GM03348 (cell line): ENCODE measurements at places on chromosomes 6 and 20.

GRCh38 chr6:5205877-5206850 lies 54.6 kb downstream of the LYRM4 start:
- peak; percentile 72 for DNase-seq

DNA sequence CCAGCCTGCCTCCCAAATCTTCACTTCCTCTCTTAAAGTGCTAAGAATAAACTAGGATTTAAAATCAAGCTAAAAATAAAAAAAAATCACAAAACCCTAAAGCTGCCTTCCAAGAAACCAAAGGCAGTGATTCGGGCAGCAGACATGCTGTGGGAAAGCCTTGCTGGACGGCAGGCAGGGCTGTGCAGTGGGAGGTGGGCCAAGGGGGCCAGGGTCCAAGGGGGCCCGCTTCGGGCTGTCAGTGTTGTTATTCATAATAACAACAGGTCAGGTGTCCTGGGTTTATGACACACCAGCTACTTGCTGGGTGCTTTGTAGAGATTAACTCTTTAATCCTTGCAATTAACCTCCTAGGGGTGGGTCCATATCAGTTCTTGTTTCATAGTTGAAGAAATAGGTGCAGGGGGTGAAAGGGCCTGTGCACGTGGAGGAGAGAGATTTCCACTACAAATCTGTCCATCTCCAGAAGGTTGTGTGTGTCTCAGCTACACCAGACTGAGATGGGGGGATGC lies 40.4 kb downstream of the CD40 start:
- DNase-seq: no peak

DNA sequence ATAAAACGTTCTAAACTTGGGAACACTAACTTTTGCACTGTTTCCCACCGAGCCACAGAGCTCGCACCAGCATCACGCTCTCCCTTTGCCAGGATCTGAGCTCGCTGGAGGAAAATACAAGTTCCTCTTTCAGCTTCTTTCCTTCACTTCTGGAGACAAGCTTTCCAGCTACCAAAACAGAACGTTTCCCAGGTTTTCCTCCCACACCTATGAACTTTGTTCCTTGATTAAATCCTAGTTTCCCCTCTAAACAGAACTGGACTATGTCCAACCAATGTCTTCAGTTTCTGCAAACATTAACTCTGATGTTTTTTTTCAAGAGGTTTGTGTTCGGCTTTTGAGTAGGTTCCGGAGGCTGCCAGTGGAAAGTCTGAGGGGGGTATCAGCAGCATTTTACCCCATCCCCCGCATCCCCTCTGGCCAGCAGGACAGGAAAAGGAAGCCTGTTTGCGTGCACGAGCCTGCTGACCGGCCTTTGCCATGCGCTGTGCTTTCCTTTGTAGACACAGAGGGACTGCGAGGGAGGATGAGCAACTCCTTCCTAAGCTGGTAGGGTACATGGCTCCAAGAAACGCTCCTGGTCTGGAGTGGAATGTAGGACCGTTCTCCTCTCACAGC lies 135.5 kb downstream of the LY86 start:
- DNase-seq: peak; percentile 73

- no peak for DNase-seq
Observed at GRCh38 chr6:148455225-148455624, 112.6 kb downstream of the SASH1 start.

- no peak for DNase-seq
Observed at GRCh38 chr6:49530141-49530776, 20.2 kb upstream of the C6orf141 start.

DNA sequence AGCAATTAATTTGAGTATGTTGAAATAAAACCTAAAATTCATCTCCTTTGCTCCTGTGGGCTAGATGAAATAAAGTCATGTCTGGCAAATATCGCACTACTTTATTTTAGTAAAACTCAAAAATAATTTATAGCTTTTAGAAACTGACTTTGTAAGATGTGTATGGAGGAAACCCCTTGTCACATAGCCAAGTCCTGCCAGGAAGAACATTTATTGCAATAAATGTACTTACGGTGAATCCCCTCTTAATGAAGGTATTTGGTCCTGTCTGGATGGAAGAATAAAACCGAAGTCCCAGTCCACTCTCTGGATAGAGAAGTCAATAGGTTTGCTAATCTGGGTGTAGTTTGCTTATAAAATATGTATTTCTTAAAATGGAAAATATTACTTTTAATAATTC lies 1226.8 kb upstream of the MAP3K7 start:
- no peak for DNase-seq

GRCh38 chr20:1334761-1335160 lies 5.8 kb upstream of the SDCBP2 start:
- no peak for DNase-seq

- DNase-seq: no peak
Observed at GRCh38 chr6:168242940-168243225, 76.7 kb downstream of the DACT2 start.

DNA sequence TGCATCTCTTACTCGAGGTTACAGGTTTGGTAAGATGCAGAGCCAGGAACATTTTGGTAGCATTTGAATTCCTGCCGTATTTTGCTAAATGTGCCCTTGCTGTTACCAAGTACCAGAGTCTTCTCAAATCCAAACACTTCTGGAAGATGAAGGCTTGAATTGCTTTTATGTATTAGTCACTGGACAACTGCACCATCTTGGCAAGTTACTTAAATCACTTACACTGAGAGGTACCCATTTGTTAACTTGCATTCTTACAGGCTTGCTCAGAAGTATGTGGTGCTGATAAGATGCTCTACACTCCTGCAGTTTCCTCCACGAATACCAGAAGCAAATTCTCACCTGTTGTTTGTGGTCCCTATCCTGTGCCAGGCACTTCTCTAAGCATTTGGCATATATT lies 12.7 kb downstream of the IL22RA2 start:
- no peak for DNase-seq

GRCh38 chr20:44309763-44310663 lies 989 bp downstream of the FITM2 start:
- DNase-seq: peak; percentile 81

DNA sequence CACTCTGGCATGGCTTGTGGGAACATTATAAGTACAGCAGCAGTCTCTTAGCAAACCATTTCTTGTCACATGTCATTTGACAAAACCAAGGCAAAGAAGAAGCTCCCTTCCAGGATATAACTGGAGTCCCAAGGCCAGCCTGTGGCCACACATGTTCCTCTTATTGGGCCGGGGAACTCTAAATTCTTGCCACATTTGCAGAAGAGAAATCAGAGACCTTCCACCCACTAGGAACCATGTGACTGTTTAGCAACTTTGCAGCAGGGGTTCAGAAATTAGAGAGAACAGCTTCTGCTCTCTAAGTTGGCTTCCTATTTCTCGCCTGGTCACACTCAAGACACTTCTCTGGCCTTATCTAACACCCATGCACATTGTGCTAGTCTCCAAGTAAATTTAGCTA lies 20.4 kb upstream of the MEP1A start:
- DNase-seq: no peak

GRCh38 chr6:44415873-44416502 lies 28.5 kb downstream of the CDC5L start:
- peak; percentile 46 for DNase-seq

- no peak for DNase-seq
Observed at GRCh38 chr6:152148412-152148811, 340.9 kb downstream of the ESR1 start.

- DNase-seq: no peak
Observed at GRCh38 chr6:107271208-107271790, 156.0 kb upstream of the BEND3 start.

- DNase-seq: peak; percentile 7
Observed at GRCh38 chr6:19210849-19211590, 626.1 kb upstream of the ID4 start.

DNA sequence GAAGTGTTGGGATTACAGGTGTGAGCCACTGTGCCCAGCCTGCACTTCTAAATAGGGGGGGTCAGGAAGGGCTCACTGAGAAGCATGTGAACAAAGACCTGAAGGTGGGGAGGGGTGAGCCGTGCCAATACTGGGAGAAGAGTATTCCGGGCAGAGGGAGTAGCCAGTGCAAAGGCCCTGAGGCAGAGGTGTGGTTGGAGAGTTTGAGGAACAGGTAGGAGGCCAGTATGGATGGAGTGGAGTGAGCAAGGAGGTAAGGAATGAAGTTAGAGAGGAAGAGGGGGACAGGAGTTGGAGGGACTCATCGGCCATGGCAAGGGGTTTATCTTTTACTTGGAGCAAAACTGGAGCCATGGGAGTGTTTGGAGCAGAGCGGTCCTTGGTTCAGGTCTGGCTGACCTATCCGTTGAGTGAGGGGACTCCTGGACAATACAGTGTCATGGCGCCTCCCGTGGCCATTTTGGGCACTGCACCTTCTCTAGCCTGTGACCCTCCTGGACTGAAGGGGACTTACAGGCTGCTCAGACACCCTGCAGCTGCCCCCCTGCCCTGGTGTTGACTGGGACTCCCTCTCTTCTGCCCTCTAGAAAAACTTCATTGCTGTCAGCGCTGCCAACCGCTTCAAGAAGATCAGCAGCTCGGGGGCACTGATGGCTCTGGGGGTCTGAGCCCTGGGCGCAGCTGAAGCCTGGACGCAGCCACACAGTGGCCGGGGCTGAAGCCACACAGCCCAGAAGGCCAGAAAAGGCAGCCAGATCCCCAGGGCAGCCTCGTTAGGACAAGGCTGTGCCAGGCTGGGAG lies 12.1 kb downstream of the FOXS1 start:
- DNase-seq: peak; percentile 72

- DNase-seq: no peak
Observed at GRCh38 chr20:7274870-7275269, 507.4 kb downstream of the BMP2 start.
